Right ventricle myocardium superior (tissue), 1 donor: ENCODE measurements at places on chromosomes 4 and X. TPM values are rescaled to one million over a fixed set of nuclear protein-coding genes. Genes with fewer than 3 reads are reported as not detected.

DNA sequence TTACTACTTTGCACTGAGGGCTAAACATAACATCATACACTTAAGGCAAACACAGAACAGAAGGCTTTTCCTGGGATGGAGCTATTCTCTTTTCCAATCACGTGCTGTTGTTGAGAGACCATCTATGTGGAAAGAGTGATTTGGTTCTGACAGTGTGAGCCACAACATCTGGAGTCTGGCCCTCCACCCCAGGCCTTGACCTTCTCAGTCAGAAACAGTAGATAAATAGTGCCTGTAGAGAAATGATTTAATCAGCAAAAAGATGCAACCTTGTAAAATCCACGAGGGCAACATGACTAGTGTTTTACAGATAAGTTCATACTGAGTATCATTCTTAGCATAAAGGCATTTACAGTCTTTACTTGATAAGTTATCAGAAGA is 10.8 kb upstream of the SFRP2 start:
- no peak for DNase-seq

- DNase-seq = no peak
Measured at GRCh38 chr4:26032630-26033317, 118.8 kb downstream of the SMIM20 start.

DNA sequence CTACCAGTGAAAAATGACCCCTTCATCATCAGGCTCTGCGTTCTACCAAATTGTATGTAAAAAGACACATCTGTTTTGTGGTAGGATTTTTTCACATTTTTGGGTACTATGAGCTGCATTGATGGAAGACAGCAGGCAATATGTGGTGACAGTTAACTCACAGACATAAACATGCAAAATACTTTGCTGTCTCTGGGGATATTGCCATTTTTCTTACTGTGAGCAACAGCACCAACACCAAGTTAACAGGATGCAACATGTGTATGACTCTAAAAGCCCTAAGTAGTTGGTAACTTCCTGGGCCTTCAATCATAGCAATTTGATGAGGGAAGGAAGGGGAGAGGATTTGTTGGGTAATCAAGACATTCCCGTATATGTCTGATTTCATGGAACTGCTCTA is 56.4 kb upstream of the DRP2 start:
- no peak for DNase-seq

GRCh38 chr4:16682975-16683374 is 215.5 kb downstream of the LDB2 start:
- DNase-seq = no peak

DNA sequence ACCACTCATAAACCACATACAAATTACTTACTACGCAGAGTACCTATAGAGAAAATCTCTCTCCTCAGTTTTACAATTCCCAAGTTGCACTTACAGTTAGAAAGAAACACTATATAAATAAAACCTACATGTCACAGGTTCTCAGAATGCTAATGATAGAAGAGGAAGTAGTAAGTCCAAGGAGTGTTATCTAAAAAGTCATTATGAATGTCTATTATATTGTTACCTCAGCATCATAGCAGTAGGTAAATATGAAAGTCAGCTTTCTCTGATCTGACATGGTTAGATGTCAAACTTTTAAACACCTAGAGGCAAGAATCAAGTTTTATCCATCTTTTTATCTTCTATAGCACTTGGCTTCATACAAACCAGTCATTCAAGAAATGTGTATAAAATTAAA is 163.2 kb upstream of the FAM241A start:
- DNase-seq = no peak

DNA sequence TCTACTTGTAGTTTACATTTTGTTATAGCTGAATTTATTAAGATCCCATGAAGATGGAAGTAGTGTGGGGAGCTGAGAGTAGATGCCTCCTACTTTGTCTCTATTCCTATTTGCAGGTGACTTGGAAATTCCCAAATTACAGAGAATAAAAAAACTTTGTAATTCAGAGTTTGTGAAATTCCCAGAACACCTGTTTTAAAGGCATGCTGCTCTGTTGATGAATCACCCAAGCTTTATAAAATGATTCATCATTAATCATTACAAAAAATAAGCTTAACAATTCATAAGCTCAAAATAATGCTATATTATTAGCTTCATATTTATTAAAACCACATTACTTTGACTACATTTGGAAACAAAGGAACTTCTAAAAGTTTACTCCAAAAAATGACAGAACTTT is 856.3 kb downstream of the RPA4 start:
- DNase-seq = no peak

GRCh38 chr4:76533314-76533713 is 98.3 kb downstream of the SHROOM3 start:
- DNase-seq = no peak

GRCh38 chr4:22202975-22203710 is 254.6 kb upstream of the KCNIP4 start:
- DNase-seq = no peak

DNA sequence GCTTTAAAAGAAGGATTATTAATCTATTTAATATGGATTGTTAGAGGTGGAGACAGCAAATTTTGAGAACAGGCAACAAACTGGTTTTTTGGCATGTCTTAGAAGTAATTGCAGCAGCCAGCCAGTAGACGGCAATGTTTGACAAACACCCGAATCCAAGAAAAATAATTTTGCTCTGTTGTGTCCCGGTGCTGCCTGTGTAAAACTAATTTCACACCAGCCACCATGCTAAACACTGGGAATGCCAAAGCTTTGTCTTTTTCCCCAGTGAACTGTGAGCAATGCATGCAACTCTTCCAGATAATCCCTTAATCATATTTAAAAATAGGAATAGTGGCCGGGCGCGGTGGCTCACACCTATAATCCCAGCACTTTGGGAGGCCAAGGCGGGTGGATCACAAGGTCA is 25.9 kb downstream of the SMIM31 start:
- no peak for DNase-seq

DNA sequence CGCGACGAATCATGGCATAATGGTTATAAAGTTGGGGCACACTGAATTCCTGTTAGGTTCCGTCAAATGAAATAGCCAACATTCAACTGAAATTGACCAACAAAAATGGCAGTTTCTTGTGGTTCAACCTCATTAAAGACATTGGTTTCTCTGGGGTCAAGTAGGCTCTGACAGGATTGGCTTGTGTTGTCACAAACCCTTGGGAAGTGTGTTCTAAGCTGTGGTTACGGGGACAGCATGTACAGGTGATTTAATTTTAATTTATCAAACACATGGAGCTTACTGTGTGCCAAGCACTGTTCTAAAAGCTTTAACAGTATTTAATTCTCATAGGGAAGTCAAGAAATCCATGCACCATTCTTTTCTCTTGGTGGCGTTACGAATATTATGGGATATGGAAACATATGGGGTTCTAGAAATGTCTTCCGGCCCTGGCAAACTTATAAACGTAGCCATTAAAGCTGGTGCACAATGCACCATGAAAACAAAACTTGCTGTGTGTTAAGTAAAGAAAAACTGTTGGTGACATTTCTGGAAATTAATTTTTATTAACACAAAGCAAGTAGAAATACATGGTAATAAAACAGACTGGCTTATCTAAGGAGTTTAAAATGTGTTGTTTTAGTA is 891 bp downstream of the XK start:
- no peak for DNase-seq

GRCh38 chr4:69823481-69824186 is 36.3 kb downstream of the SULT1E1 start:
- no peak for DNase-seq

- no peak for DNase-seq
Measured at GRCh38 chrX:85622635-85623034, 243.2 kb upstream of the POF1B start.

DNA sequence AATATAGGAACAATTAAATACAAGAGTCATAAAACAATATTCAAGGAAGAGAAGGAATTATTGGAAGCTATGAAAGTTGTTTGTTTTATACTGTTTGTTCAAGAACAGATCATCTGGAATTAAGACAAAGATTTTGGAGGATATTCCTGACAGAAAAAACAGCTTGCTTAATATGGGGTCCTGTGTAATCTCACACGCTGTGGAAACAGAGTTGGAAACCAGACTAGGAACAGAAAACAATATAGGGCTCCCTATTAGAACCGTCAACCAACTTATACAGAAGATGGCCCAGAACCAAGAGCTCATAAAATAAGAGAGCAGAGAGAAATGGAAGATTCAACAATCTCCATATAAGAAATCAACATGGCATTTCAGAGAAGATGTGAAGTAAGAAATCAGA is 156.0 kb downstream of the PCDH18 start:
- no peak for DNase-seq

GRCh38 chr4:110970642-110971041 is 347.8 kb upstream of the PITX2 start:
- no peak for DNase-seq

Gene RBM46
- not detected for total RNA-seq

- DNase-seq = no peak
Measured at GRCh38 chrX:134396174-134396573, 63.8 kb upstream of the HPRT1 start.

Gene BEX2
- 0.75 TPM for total RNA-seq

DNA sequence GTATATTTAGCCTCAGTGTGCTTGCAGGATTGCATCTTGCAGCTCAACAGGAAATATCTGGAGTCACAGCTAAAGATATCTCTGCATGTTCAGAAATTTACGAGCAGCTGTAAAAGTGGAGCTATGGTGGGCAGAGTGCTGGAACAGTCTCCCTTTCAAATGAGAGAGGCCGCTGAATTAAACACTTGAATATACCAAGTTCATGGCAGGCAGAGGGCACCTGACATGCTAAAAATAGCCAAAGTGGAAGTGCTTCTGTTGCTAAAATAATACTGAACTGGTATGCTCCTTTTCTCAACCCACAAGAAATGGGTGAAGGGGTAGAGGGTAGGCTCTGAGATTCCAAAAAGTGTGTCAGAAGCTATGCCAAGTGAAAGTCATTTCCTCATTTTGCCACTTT is 98.1 kb downstream of the MGST2 start:
- DNase-seq = no peak

DNA sequence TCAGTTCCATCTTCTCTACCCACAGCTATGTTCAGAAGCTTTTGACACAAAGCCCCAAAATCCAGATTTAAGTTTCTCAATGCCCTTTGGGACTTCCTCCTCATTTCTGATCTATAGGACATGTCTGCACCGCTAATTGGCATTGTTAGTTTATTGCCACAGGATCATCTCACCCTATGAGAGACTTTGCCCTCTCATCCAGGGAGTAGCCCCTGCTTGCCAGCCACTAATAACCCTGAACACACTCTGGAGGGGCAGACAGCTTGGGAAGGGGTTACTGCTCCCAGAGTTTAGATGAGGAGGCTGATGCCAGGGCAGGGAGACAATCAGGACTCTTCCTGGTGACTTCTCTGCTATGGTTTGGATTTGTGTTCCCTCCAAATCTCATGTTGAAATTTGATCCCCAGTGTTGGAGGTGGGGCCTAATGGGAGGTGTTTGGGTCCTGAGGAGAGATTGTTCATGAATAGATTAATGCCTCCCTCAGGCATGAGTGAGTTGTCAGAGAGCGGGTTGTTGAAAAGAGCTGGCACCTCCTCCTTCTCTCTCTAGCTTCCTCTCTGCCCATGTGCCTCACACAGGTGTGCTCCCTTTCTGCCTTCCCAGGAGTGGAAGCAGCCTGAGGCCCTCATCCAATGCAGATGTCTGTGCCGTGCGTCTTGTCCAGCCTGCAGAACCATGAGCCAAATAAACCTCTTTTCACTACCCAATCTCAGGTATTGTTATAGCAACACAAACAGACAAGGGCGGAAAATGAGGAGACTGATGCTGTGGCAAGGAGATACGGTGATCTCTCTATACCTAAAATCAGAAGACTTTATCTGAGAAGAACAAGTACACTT is 3.6 kb upstream of the SCARB2 start:
- no peak for DNase-seq

Gene CSAG3
- not detected for total RNA-seq

DNA sequence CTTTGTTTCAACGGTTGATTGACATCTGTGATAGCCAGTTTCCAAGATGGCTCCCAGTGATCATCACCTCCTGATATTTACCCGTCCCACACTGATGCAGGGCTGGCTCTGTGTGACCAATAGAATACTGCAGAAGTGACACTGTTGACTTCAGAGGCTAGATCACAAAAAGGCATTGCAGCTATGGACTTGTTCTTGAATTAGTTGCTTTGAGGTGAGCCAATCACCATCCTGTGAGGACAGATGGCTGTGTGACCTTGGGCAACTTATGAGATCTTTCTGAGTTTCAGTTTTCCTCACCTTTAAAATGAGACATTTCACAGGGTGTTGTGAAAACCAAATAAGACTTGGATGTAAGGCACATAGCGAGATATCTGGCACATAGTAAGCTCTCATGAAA is 1.8 kb upstream of the GPR82 start:
- DNase-seq = no peak

Gene OTUD6A
- not detected for total RNA-seq

Gene PNMA6A
- 3.0 TPM for total RNA-seq

- no peak for DNase-seq
Measured at GRCh38 chrX:110282922-110283321, 35.0 kb downstream of the AMMECR1 start.

Gene PCSK1N
- total RNA-seq = 0.30 TPM

GRCh38 chr4:123354701-123355100 is 41.9 kb upstream of the SPRY1 start:
- no peak for DNase-seq

DNA sequence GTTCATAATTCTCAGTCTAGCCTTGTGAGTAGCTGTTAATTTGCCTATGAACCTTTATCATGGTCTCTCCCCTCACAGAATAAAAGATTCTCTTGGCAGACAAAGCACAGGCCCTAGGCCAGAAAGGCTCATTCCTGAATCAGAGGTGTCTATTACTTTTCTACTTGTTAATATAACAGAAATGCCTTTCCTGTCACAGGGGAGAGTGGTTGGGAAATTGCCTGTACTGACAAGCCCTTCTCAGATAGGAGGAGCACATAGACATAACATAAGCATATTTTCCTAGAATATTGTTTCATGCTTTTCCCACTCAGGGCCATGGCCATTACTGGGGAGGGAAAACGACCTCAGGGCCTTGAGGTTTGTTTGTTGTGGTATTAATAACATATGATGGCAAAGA is 308.3 kb downstream of the BMPR1B start:
- DNase-seq = no peak

DNA sequence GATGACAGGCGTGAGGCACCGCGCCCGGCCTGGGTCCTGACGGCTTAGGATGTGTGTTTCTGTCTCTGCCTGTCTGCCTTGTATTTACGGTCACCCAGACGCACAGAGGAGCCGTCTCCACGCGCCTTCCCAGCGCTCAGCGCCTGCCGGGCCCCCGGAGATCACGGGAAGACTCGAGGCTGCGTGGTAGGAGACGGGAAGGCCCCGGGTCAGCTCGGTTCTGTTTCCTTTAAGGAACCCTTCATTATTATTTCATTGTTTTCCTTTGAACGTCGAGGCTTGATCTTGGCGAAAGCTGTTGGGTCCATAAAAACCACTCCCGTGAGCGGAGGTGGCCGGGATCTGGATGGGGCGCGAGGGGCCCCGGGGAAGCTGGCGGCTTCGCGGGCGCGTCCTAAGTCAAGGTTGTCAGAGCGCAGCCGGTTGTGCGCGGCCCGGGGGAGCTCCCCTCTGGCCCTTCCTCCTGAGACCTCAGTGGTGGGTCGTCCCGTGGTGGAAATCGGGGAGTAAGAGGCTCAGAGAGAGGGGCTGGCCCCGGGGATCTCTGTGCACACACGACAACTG is 1.3 kb downstream of the SHOX start:
- DNase-seq = no peak

- DNase-seq = no peak
Measured at GRCh38 chrX:25600776-25601175, 537.4 kb upstream of the MAGEB18 start.

GRCh38 chr4:91758487-91758886 is 545.3 kb upstream of the GRID2 start:
- no peak for DNase-seq

Gene VCX
- total RNA-seq = not detected
